CD4-positive, CD25-positive, alpha-beta regulatory T cell (primary cell): ENCODE measurements at places on chromosomes 7 and 10.

DNA sequence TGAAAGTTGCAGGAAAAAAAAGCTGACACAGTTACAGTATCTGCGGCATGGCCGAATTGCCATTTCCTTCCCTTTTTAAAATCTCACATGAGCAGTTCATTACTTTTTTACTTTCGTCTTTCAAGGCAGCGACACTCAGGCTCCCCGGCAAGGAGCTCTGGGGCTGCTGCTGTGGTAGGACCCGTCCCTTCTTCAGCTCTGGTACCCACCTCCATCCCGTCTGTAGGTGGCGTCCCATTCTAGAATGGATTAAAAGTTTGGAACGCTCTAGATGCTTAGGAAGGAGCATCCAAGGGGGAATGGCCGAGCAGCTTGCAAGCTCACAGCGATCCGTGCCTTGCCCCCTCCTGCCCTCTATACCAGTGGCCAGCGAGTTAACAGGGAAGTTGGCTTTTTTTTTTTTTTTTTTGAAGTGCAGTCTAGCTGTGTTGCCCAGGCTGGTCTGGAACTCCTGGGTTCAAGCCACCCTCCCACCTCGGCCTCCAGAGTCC lies 22.8 kb upstream of the TTYH3 start:
- no peaks in the 10 kb centered on the region for H3K27me3 ChIP-seq
- DNase-seq: peak; percentile 69

DNA sequence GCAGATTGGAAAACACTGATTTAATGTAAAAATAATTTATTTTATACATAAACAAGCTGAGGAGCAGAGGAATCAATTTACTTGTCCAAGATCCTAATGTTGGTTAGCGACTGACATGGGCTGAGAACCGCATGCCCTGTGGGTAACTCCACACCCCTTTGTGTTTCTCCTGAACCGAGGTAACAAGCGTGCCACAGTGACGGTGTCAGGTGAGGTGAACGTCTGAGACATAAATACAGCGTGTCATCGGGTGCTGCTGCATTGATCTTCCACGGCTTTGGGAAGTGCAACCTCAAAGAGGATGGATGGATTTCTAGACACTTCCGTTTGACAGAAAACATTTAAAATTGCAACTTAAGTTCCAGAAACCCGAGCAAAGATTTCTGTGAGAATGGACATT lies 386.8 kb upstream of the ADARB2 start:
- no peaks in the 10 kb centered on the region for H3K4me1 ChIP-seq
- no peaks in the 10 kb centered on the region for H3K36me3 ChIP-seq
- DNase-seq: no peak
- H3K4me3 ChIP-seq: no peak overlapping the region
- no peak overlapping the region for H3K27ac ChIP-seq

DNA sequence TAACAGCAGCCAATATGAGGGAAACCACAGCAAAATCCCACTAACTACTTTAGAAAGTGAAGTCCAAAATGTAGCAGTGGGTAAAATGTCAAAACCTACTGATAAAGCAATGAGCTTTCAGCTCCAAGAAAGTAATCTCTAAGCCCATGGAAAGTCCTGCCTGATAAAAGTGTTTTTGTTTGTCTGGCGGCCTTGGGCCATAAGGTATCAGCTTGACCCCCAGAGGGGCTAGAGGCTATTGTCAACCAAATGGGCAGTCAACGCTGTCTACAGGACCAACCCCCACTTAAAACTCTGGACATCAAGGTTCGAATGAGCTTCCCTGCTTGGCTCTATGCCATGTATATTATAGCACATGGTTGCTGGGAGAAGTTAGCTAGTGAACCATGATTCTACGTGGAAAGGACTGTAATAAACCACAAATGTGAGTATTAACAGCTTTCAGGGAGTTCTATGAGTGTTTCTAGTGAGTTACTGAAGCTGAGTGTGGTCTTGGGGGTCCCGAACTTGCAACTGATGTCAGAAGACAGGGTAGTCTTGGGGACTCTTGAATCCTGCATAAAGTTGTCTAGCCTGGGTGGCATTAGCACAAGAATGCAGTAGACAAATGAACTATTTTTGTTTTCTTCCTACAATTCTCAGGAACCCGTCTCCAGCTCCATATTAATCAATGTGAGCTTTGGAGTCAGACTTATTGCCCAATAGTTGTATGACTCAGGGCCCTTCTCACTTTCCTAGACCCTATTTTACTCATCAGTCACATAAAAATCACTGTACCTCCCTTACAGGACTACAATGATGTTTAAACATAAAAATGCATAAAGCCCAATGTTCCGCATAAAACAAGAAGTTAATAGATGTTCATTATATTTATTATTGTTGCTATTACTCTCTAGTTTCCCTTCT lies 164.9 kb downstream of the DGKI start:
- H3K27me3 ChIP-seq: no peaks in the 10 kb centered on the region
- H3K27ac ChIP-seq: no peak overlapping the region
- DNase-seq: no peak
- H3K4me1 ChIP-seq: no peaks in the 10 kb centered on the region
- H3K36me3 ChIP-seq: no peaks in the 10 kb centered on the region

GRCh38 chr10:43170491-43170890 lies 32.2 kb downstream of the CSGALNACT2 start:
- DNase-seq: no peak
- no peak overlapping the region for H3K4me3 ChIP-seq
- H3K36me3 ChIP-seq: peaks cover 69% of the 10 kb centered on the region
- H3K27ac ChIP-seq: no peak overlapping the region

DNA sequence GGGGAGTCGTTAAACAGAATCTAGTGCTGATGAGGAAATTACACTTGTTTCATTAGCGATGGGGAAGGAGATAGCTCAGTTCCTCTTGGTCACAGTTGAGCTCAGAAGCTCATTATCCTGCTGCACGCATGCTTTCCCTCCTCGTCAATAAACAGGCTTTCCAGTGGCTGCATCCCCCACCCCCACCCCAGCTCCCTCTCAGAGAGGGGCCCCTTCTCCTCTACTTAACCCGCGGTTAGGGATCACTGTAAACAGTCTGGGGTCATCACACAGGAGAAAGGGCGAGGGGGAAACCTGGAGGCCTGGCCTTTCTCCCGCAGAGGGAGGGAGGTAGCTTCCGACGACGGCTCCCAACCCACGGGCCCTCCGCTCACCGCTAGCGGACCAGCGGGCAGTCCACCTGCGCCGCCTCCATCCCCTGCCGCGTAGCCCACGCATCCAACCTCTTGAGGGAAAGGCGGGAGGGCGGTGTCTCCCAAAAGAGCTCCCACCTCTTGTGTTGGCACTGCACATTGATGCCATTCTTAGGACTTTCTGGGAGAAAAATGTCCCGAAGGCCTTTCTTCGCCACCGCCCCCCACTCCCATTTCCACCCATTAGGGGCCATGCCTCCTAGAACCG lies 80.8 kb downstream of the PAX2 start:
- peaks cover 41% of the 10 kb centered on the region for H3K4me1 ChIP-seq
- no peak overlapping the region for H3K4me3 ChIP-seq
- no peak overlapping the region for H3K27ac ChIP-seq
- no peaks in the 10 kb centered on the region for H3K36me3 ChIP-seq
- peaks cover 31% of the 10 kb centered on the region for H3K27me3 ChIP-seq

GRCh38 chr7:151232917-151233701 lies 826 bp downstream of the CHPF2 start:
- H3K4me3 ChIP-seq: peak overlapping the region; percentile 87
- peaks cover 22% of the 10 kb centered on the region for H3K36me3 ChIP-seq

DNA sequence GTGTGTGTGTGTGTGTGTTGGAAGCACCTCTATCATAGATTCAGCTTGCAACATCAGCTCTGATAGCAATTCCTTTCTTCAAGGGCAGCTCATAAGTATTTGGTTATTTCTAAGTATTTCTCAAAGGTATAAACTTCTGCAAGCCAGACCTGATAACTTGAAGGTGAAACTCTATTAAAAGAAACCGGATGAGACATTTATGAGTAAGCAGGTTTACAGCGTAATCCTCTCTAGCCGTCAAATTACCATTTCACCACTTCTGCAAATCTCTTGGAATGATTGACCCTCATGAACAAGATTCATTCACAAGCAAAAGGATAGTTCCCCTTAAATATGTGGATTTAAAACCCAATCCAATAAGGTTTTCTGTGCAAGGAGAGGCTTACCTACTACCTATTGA lies 23.1 kb downstream of the PDE1C start:
- H3K36me3 ChIP-seq: no peaks in the 10 kb centered on the region
- H3K4me3 ChIP-seq: no peak overlapping the region

DNA sequence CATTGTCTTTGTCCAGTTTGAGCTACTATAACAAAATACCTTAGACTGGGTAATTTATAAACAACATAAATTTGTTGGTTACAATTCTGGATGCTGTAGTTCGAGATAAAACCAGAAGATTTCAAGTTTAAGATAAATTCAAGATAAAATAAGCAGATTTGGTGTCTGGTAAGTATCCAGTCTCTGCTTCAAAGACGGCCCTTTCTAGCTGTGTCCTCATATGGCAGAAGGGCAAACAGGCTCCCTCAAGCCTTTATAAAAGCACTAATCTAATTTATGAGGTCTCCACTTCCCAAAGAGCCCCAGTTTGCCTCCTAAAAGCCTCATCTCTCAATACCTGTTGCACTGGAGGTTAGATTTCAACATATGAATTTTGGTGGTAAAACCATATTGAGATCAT lies 31.1 kb upstream of the SGCE start:
- H3K4me1 ChIP-seq: no peaks in the 10 kb centered on the region
- H3K27ac ChIP-seq: no peak overlapping the region
- no peak for DNase-seq
- no peak overlapping the region for H3K4me3 ChIP-seq
- peaks cover 1% of the 10 kb centered on the region for H3K27me3 ChIP-seq
- no peaks in the 10 kb centered on the region for H3K36me3 ChIP-seq

- no peak for DNase-seq
- H3K4me3 ChIP-seq: no peak overlapping the region
- no peak overlapping the region for H3K27ac ChIP-seq
- no peaks in the 10 kb centered on the region for H3K36me3 ChIP-seq
- H3K4me1 ChIP-seq: no peaks in the 10 kb centered on the region
Measured at GRCh38 chr10:30169342-30169741, 110.0 kb upstream of the JCAD start.

GRCh38 chr7:122626785-122627184 lies 72.1 kb downstream of the RNF133 start:
- H3K36me3 ChIP-seq: no peaks in the 10 kb centered on the region
- no peak overlapping the region for H3K4me3 ChIP-seq
- H3K27me3 ChIP-seq: no peaks in the 10 kb centered on the region
- DNase-seq: no peak

GRCh38 chr10:34677591-34677990 lies 137.5 kb downstream of the PARD3 start:
- DNase-seq: no peak
- no peaks in the 10 kb centered on the region for H3K36me3 ChIP-seq
- no peak overlapping the region for H3K4me3 ChIP-seq

- DNase-seq: no peak
- no peaks in the 10 kb centered on the region for H3K27me3 ChIP-seq
- H3K27ac ChIP-seq: peak overlapping the region; percentile 47
Measured at GRCh38 chr7:151207315-151207714, 3.0 kb downstream of the H2BK1 start.

DNA sequence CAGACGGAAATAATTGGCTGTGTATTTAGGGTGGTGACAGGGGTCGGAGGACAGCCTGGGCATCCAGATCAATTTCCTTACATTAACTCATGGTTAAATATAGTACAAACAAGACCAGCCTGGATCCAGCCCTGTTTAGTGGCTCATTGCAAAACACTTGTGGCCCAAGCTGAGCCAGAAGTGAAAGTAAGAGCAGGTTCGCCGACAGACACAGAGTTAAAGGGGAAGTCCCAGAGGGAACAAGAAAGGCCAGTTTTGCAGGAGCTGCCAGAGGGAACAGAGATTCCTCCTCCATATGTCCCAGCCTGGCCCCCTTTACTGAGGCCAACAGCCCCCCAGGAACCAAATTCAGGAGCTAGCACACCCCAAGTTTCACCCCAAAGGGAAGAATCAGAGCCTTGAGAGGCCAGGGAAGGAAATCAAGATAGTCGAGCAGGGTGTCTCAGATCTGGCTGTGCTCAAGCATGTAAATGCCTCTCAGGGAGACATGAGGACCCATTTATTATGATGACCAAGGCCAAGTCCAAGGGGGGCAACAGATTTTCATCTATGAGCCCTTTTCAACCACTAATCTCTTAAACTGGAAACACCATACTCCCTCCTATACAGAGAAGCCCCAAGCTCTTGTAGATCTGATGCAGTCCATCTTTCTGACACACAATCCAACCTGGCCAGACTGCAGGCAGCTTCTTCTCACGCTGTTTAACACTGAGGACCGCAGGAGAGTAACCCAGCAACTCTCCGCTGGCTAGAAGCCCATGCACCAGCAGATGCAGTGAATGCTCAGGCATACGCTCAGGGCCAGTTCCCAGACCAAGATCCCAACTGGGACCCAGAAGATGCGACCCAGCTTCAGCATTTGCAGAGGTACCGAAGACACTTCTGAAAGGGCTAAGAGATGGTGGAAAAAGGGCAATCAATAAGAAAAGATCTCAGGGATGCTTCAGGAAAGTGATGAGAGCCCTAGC lies 15.9 kb upstream of the ADCK2 start:
- no peak for DNase-seq
- H3K27me3 ChIP-seq: no peaks in the 10 kb centered on the region
- peak overlapping the region; percentile 51 for H3K4me3 ChIP-seq
- no peak overlapping the region for H3K27ac ChIP-seq
- H3K36me3 ChIP-seq: no peaks in the 10 kb centered on the region

GRCh38 chr7:116949941-116950801 lies 3.1 kb upstream of the ST7 start:
- DNase-seq: no peak
- H3K27me3 ChIP-seq: no peaks in the 10 kb centered on the region
- H3K4me3 ChIP-seq: no peak overlapping the region
- no peaks in the 10 kb centered on the region for H3K36me3 ChIP-seq
- H3K4me1 ChIP-seq: peaks cover 19% of the 10 kb centered on the region

GRCh38 chr7:129777993-129778769 lies 166.7 kb downstream of the NRF1 start:
- no peak overlapping the region for H3K27ac ChIP-seq
- peaks cover 47% of the 10 kb centered on the region for H3K4me1 ChIP-seq
- no peaks in the 10 kb centered on the region for H3K36me3 ChIP-seq

DNA sequence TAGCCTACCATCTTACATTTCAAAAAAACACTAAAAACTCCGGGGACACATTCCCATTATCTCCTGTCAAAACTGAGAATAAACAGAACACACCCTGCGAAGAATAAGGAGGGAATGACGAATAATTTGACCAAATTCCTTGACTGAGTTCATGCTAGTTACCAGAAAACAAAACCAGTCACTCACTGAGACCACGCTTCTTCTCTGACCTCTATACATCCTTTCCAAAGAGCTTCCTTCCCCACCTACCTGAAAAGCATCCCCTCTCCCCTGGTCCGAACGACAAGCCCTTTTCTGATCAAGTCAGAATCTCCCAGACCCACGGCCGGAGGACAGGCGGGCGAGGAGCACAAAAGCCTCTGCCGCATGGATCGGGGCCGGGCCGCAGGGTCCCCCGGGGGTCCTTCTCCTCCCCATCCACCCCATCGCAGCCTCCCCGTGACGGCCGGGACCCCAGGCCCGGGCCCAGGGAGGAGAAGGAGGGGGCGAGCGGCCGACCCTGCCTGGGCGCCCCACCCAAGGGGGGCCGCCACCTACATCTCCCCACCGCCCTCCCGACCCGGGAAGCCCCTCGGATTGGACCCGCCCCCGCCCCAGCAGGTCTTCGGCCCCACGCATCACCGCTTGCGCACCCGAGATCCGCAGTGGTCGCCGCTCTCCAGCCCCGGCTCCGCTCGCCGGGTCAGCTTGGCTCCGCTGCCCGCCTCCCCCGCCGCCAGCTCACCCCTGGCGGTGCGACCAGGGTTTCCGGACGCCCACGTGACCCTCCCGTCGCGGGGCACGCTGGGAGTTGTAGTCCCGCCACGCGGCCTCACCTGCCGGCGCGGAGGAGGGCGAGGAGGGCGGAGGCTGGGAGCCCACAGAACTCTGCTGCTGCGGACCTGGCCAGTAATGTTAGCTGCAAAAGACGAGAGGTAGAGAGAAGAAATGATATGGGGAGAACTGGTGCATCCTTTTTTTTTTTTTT lies at the start of gene SLC37A3:
TSS of gene SLC37A3 (minus strand) at position 747 of the 967 bp plus-strand sequence. CDS start 16,004 bp downstream, outside the sequence.
- no peaks in the 10 kb centered on the region for H3K36me3 ChIP-seq
- no peaks in the 10 kb centered on the region for H3K27me3 ChIP-seq
- DNase-seq: peak; percentile 81
- peaks cover 16% of the 10 kb centered on the region for H3K4me1 ChIP-seq
- H3K27ac ChIP-seq: peak within 1 kb of the TSS; percentile 68
